Fibroblast of the aortic adventitia (primary cell): ENCODE measurements at places on chromosomes 7 and 10. TPM values are rescaled to one million over a fixed set of nuclear protein-coding genes. Genes with fewer than 3 reads are reported as not detected.

Gene GDF2
- not detected in 2 replicates for total RNA-seq

Gene HOXA7
- not detected in 2 replicates for total RNA-seq

Gene CLRN3
- total RNA-seq = not detected in 2 replicates

Gene WAPL
- 40.9 and 149 TPM in 2 replicates for total RNA-seq

Gene C7orf33
- not detected in 2 replicates for total RNA-seq

Gene OGDH
- 26.2 and 85.6 TPM in 2 replicates for total RNA-seq

Gene UBE2D4
- 12.0 and 32.3 TPM in 2 replicates for total RNA-seq

Gene DGKB
- 0.36 and 1.2 TPM in 2 replicates for total RNA-seq

DNA sequence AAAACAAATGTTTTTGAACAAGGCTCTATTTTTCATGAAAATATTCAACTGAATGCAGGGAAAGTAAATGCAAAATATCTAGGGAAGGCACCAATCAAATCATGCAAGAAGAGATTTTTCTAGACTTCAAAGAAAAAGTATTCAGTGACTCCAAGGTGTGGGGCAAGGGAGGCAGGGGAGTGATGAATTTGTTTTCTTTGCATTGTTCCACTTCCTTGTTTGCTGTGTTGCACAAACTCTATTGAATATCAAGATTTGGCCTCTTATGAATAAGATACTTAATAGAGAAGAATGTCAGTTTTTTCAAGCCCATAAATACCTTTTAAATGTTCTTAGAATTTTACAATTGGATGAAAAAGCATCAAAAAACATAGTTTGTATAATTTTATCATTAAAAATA lies 26.4 kb downstream of the STEAP1 start:
- DNase-seq = no peak

DNA sequence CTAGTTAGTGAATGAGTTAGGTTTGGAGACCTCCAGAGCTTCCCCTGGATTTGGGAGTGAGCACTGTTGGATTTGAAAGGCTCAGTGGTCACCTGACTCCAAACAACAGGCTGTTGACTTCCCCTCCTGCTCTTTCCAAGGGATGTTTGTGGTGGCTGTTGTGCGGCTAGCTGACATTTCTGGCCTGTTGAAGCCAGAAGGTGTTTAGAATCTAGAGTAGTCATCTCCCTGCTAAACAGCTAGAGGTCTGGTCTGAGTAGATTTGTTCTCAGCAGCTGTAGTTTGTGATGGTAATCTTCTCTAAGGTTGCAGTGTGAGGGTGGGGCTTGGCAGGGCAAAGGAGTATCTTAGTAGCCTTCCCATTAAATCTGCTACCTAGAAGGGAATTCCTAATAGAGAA lies 30.1 kb downstream of the BPGM start:
- no peak for DNase-seq

- DNase-seq = no peak
Measured at GRCh38 chr10:129855836-129856563, 108.1 kb downstream of the EBF3 start.

GRCh38 chr10:72162978-72163377 lies 52.8 kb upstream of the ANAPC16 start:
- peak; percentile 86 for DNase-seq

DNA sequence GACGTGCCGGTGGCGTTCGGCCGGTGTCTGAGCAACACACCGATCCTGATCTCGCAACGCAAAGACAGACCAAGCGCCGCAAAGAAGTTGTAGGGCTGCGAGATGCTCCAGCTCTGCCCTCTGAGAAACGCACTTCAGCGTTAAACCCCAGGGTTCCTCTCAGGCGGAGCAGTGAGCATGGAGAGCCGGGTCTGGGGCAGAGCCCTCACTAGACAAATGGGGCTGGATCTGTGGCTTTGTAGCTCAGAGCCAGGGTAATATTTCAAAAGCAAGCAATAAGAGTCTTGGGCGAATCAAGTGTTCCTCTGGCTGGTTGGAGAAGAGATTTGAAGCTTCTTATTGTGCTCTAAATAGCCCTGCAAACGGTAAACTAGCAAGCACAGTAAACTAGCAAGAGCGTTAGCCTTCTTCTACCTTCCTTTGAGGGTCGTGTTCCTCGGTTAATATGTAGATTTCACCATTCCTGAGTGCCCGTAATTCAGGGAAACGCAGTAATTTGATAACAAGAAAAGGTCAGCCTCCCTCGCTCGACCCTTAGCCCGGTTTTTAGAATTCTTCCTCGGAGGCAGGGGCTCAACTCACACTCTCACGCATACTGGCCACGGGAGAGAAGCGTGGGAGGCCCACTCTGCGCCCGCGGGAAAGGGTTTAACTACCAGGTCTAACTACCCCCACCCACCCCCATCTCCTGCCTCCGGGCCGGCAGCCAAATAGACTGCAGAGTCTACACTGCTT lies 6.7 kb downstream of the SKAP2 start:
- DNase-seq = no peak

- no peak for DNase-seq
Measured at GRCh38 chr10:80945264-80945880, 407.7 kb downstream of the SH2D4B start.

- DNase-seq = no peak
Measured at GRCh38 chr7:117025891-117026290, 72.6 kb downstream of the ST7 start.

GRCh38 chr7:139714163-139714901 lies 63.5 kb downstream of the HIPK2 start:
- no peak for DNase-seq

- peak; percentile 60 for DNase-seq
Measured at GRCh38 chr10:6748981-6749635, 169.0 kb upstream of the PRKCQ start.

DNA sequence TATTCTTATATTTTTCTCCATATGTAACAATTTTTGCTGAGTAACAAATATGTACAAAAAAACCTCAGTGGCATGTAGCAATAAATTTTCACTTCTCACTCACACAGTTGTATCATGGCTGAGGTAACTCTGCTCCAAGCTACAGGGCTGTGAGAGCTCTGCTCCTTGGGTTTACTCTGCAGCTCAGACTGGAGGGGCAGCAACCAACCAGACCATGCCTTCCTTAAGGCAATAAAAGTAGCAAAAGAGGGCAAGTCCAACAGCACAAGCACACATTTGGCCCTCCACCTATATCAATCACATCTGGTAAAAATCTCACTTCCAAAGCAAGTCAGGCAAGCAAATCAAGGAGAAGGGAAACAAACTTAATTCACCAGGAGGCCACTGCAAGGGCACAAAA lies 102.9 kb downstream of the CRPPA start:
- no peak for DNase-seq

DNA sequence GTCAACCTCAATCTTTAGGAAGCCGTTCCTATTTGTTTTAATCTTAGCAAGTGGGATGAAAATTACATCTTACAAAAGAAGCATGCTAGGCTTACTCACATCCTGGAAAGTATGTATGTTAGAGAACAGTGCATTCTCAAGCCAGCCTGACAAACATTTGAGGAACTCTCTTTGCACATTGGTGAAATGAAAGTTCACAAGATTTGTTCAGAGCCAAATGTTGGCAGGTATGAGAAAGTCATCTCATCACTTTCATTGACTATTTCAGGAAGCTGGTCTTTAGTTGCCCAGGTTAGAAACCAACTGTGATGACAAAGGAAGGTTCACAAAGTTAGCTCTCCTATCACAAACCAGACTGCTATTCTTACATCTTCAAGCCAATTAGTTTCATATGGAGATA lies 57.1 kb downstream of the ABCB1 start:
- DNase-seq = no peak

- DNase-seq = peak; percentile 55
Measured at GRCh38 chr10:36493516-36493880, 631.9 kb upstream of the ANKRD30A start.

DNA sequence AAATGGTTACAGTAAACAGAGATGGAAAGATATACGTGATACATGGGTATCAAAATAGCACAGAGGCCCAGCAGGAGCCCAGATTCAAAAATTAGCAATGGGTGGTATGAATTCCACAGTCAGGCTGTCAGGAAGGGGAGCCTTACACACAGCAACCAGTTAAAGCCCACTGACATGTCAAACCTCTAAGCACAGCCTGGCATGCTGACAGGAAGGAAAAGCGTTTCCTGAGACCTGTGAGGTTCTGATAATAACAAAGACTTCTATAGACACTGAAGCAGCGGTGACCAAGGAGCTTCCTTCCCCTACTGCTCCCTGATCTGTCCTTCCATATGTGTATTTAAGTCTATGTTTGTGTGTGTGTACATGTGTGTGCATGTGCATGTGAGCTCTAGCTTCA lies 89.9 kb downstream of the PHYHIPL start:
- DNase-seq = no peak

DNA sequence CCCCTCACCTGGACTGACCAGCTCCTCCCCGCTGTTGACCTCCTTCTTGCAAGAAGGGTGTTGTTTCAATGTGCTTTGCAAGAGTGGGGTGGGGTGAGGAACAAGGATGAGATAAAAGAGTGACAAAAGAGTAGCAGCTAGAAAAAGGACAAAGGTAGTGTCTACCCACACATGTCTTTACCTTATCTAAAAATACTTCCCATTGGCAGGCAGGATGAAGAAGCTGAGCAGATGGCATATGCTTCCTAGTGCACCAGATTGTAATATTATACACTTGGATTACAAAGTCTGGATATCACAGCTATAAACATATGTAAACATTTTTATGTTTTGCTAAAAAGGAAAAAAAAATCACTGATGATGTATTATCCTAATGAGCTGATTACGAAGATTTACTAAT lies 34.5 kb downstream of the CHN2 start:
- no peak for DNase-seq

GRCh38 chr7:43700059-43700501 lies 29.2 kb downstream of the COA1 start:
- peak; percentile 90 for DNase-seq

DNA sequence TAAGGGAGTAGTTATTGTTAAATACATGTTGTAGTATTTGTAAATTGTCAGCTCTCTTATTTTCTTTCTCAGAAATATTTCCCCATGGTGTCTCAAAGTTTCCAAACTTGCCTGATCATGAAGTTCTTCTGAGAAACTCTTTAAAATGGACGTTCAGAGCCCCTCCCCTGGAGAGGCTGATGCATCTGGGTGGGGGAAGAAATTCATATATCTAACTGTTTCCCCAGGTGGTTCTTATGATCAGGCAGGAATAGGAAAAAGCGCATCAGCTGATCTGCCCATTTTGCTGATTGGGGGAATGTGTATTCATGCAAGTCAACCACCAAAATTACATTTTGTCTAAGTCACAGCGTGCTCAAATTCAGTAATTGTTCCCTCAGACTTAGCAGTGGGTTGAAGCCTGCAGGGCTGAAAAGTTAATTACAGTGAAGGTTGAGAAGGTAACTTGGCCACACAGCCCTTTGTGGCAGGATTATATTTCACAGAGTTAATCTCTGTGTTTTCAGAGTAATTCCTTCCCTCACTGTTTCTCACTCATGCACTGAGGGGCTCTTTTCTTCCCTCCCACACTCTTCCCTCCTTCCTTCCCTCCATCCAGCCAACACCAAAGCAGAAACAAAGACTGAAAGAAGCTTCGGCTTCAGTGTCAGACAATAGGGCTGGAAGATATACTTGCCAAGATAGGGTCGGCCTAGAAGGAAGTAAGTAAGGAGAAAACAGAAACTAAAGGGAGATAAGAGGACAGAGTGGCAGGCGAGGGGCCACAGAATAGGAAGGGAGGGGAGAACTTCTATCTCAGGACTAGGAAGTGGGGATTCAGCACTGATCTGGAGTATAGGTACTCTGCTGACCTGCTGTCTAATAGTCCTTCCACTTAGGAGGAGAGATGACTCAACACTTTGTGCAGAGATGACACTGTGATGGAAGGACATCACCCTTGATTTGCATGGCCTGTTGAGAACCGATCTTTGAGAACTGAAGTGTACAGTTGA lies 50.5 kb upstream of the STARD3NL start:
- DNase-seq = no peak

- DNase-seq = no peak
Measured at GRCh38 chr7:151715666-151716315, 161.1 kb downstream of the PRKAG2 start.
